ENCODE measurements at places on chromosomes 12 and 14. TPM values are rescaled to one million over a fixed set of nuclear protein-coding genes. Genes with fewer than 3 reads are reported as not detected.
A peak's percentile ranks its signal among the peaks of the same experiment; 100 is the strongest.

GRCh38 chr14:28944605-28945004 lies 178.0 kb downstream of the FOXG1 start:
- no peak for DNase-seq

DNA sequence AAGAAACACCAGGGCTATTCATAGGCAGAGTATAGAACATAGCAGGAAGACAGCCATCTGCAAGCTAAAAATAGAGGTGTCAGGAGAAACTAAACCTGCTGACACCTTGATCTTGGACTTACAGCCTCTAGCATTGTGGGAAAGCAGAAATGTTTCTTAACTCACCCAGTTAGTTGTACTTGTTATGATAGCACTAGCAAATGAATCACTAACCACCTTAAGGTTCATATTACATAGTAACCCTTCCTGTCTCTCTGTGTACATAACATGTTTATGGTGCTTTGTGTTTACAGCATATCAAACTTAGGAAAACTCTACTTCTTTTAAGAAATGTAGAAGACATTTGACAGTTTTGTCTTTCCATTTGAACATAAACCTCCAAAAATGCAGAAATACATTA lies 1031.3 kb downstream of the FSCB start:
- no peak for DNase-seq

The RPGRIP1 gene
- polyA plus RNA-seq = 0.23 TPM

The CD163 gene
- polyA plus RNA-seq = 17.3 TPM

DNA sequence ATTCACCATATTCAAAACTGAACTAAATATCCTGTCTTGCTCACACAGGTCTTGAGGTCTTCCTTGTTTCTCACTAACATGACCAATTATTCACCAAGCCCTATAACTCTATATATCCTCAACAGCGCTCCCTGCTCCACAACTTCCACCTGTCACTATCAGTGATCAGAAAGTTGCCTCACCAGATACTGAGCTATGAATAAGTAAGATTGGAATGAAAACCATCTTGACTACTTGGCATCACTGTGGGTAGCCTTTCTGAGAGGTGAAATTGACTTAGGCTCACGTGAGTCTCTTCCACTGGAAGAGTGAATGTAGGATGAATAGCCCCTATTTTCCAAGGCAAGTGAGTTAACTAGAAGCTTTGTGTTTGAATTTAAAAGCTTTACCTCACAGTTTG lies 167.1 kb downstream of the PIK3C2G start:
- DNase-seq = no peak

DNA sequence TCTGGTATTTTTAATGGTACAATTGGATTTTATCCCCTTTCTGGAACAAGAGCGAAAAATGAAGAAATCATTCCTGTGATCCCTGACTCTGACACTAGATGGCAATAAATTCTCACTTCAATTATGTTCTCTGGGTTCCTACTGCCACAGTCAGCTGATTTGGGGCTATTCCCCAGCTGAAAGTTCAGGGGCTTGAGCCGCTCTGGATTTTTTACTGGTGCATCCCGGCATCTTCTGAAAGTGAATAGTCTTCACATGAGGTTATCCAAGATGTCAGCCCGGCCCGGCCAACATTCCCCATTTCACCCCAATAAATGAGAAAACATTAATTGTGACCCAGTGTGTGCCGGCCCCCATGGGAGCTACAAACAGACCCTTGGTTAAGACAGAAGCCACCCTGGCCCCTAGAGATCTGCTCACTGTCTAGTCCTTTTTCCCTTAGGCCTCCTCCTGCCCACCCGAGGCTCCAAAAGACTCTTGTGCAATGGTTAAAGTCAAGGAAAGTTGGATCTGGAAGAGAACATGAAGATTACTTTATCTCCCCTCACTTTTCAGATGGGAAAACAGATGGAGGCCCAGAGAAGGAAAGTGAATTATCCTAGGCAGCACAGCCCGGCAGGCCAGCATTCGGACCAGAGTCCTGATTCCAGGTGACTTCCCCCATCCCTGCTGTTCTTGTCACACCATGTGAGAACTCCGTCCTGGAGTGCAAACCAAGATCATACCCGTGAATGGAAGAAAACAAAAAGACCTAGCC lies 20.8 kb downstream of the CKAP4 start:
- no peak for DNase-seq

GRCh38 chr12:131747276-131748177 lies 36.6 kb downstream of the SFSWAP start:
- DNase-seq = no peak

The PLEK2 gene
- 0.87 TPM for polyA plus RNA-seq

The SELPLG gene
- polyA plus RNA-seq = 1.0 TPM

The NTF3 gene
- polyA plus RNA-seq = 0.35 TPM

The HCAR1 gene
- 0.10 TPM for polyA plus RNA-seq

DNA sequence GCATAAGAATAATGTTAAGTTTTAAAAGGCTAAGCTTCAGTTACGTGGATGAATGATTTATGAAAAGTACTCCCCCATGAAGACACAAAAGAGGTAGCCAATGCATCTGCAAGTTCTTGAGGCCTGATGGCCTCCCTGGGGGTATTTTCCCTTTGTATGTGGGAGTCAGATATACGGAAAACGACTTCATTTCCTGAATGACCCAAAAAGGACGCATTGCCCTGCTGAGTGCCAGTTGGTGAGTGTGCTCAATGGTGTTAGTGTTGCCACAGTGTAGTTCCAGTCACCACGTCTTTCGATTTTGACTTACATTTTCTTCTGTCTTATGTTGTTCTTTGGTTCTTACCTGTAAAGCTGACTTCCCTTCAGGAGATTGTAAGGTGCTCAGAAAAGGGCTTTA lies 8.0 kb downstream of the ETV6 start:
- no peak for DNase-seq

- no peak for DNase-seq
Observed at GRCh38 chr14:102012336-102012735, 48.0 kb downstream of the DYNC1H1 start.

DNA sequence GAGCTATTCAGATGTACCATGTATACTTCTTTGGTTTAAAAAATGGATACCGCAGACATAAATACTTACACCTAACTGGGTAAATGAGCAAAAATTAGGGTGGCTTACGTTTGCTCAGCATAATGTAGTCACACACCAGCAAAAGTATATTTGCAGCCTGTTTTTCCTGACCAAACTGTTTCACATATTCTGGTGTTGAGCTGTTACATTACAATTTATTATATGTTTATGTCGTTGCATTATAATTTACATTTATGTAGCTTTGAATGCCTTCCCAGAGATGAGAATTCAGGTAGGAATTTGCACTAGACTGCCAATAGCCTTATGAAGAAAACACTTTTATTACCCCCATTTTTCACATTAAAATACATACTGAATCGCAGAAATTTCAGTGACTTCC lies 183.3 kb downstream of the PTPRO start:
- DNase-seq = no peak

DNA sequence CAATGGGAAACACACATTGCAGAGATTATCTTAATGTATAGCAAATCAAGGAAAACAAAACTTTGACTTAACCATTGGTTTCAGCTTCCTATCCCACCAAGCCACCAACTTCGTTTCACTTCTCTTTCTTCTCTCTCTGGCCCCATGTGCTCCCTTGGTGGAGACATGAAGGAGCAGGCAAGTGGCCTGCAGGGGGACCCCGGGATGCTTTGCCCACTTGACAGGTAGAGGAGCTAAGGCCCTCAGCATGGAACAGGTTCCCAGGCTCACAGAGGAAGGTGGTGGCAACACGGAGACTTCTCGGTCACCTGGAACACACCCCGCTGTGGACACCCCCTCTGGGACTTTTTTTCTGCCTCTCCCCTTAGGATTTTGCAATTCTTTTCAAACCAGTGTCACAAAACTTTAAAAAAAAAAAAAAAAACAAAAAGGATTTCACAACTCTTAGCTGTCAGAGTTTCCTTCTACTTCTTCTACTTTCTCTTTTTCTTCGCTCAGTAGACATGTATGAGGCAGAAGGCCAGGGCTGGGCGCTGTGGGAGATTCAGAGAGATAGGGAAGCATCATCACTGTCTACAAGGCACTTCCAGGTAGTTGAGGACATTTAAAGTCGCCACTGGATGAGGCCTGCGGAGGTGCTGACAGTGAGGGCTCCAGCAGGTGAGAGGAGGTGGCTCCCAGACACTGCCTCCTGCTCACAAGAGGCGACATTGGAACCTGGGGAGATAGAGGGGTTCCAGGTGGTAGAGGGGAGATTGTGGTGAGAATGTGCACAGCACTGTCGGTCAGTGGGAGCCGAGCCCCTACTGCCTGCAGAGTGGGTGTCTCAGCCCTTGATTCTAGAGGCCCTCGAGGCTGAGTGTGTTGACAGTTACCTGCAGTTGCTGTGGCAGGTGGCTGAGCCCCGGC lies 119.6 kb downstream of the GCH1 start:
- DNase-seq = no peak

The LBHD2 gene
- not detected for polyA plus RNA-seq

DNA sequence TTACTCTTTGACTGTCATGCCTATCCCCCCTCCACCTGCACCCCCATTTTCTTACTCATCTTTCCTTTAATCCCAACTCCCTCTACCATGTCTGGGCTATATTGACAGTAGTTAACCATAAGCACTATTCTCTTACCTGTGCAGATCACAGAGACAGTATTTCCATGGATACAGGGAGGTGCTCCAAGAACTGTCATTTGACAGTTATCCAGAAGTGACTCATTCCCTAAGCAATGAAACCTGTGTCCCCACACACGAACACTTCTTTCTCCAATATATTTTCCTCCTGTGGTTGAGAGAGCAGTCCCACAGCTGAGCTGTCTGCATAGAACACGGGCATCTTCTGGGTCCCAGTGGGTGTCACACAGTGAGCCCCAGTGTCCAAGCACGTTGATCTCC lies 68.8 kb downstream of the CD163L1 start:
- DNase-seq = no peak

DNA sequence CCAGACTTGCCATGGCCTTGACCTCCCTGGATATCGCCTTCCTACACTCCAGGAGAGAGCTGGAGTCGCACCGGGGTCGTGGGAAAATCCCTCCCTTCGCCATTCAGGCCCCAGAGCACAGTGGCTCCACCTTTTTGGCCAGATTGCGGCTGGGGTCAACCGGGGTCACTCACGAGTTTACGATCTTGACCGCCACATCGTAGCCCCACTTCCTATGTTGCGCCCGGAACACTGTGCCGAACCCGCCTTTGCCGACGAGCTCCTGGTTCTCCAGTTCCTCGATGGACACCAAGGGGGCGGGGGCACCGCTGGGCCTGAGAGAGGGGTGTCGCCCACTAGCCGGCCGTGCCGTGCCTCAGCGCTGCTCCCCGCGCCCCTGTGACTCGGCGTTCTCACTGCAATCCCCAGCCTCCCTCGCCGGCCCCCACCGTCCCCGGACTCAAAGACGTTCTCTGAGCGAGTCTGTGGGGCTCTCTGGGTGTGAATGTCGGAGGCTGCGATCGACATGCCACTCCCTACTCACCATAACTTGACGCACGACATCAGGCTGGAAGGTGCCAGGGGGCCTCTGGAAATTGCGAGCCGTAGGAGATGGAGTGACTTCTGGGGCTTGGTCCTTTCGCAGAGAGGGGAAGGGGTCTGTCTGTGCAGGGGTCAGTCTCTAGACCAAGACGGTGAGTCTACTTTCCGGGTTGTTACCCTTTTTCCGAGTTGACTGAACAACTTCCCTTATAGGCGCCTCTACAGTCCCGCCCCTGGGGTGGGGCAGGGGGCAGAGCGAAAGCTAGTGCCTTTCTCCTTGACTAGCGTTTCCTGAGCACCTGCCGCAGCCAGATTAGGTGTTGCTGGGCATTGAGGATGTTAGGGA lies at the start of gene RIPK3:
TSS of gene RIPK3 (minus strand) at position 708 of the 868 bp plus-strand sequence. CDS start at position 543, 165 bp downstream.
- DNase-seq = peak; percentile 61

- DNase-seq = no peak
Observed at GRCh38 chr14:52049721-52050588, 18.9 kb downstream of the NID2 start.

DNA sequence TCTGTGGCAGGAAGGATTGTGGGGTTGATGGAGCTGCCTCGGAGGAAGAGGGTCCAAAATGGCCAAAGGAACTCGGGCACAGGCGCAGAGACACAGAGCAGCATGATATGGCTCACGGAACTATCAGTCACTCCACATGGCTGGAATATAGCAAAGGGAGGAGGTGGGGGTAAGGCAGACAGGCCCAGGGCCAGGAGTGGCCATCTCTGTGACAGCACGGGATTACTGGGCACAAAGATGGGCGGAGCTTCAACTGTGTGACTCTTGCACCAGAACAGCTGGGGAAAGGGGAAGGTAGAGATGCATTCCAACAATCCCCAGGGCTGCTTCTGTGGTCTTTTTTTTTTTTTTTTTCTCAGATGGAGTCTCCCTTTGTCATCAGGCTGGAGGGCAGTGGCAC lies 24.8 kb upstream of the EML1 start:
- DNase-seq = no peak

DNA sequence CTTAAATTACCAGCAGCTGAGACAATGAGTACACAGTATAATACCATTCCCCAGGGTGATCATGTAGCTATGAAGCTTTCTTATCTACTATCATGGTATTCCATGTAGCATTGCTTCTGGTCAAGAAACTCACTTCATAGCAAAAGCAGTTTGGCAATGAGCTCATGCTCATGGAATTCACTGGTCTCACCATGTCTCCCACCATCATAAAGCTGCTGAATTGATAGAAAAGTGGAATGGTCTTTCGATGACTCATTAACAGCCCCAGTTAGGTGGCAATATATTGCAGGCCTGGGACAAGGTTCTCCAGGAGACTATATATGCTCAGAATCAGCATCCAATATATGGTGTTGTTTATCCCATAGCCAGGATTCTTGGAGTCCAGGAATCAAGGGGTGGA lies 553.7 kb downstream of the FOXG1 start:
- no peak for DNase-seq

DNA sequence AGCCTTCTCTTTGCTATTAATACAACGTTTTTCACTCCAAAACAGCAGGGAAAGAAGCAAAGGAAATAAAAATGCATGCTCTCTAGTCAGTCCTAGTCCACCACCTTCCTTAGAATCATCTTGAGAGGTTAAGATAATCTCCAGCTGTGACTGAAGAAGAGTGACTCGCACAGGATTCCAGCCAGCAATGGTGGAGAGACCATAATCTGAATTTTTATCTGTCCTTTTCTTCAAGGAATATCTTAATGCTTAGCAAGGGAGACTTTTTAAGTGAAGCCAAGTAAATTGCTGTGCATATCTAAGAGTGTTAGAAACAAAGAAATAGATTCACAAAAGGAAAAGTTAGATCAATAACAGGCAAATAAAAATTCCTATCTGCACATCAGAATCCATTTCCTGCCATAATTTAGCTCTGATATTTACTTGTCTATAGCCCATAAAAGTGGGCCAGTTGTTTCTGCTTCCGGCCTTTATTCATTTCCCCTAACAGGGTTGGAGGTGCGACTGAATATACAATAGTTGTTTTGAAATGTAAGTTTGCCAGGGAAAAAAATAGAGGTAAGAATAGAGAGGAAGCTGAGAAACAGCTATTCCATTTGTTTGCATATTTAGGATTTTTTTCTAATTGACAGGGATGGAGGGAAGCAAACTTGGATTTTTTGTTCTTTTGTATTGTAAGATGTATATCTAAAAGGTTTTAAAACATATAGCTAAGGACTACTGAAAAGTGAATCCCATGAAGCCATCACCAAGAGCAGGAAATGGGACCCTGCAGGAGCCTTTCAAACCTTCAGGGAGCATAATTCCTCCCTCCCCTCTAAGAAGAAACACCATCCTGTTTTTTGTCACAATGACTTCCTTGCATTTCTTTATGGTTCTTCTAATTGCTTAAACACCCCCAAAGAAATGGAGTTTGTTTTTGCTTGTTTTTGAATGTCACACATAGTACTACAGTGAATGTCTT lies 154.0 kb downstream of the ITPR2 start:
- no peak for DNase-seq

- DNase-seq = no peak
Observed at GRCh38 chr14:106083082-106083481, 556.7 kb downstream of the TMEM121 start.

The SCAF11 gene
- polyA plus RNA-seq = 30.8 TPM

The TMTC1 gene
- 8.8 TPM for polyA plus RNA-seq
